ENCODE measurements at places on chromosomes 7 and 10.

DNA sequence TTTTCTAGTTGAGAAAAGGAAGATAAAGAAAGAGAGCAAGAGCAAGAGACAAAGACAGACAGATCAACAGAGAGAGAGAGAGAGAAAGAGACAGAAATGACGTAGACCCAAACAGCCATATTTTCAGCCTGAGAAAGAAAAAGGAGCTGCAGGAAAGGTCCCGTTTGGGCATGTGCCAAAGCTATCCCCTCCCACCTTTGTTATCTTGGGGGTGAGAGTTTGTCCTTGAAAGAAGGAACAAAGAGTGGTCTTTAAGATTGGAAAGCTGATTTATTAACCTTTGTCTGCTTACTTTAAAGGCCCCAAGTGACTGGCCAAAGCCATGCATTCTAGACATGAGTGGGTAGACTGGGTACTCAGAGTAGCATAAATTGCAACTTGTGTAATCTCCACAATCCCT is 98.2 kb downstream of the AOAH start:
- no peak for DNase-seq

- DNase-seq: no peak
Measured at GRCh38 chr7:54394834-54395233, 147.3 kb upstream of the VSTM2A start.

DNA sequence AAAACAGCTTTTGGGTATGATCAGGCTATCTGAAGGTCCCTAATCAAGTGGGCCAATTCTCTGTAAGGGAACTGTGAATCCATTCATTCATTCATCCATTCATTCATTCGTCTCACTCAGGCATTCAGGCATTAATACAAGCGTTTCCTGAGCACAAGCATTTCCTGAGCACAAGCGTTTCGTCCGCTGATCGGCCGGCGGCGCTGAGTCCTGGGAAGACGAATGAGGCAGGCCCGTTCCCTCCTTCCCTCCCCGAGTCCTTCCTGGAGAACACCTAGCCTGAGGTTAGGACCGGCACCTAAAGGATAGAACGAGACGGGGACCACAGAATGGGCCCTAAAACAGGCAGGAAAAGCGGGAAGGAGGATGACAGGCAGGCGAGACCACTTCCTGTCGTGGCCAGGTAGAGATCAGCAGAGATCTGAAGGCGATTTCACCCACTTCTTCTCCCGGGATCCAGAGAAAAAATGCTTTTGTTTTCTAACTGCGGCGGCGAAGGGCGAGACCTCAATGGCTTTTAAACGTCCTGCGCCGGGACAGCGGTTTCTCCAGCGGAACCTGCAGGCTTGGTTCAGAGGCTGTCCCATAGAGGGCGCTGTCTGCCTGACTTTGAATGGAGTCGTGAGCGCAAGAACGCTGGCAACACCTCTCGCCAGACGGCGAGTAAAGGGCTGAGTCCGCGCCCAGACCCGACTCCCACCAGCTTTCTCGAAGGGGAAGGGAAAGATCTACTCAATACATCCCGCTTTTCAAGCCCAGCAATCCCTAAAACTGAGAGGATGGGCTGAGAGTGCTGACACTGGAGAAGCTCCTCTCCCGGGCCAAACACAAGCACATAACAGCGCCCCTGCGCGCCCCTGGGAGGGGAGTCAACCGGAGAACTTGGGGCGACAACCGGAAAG is 2.9 kb upstream of the HMX3 start:
- DNase-seq: peak; percentile 79

- no peak for DNase-seq
Measured at GRCh38 chr10:84311576-84311975, 16.8 kb upstream of the CCSER2 start.

DNA sequence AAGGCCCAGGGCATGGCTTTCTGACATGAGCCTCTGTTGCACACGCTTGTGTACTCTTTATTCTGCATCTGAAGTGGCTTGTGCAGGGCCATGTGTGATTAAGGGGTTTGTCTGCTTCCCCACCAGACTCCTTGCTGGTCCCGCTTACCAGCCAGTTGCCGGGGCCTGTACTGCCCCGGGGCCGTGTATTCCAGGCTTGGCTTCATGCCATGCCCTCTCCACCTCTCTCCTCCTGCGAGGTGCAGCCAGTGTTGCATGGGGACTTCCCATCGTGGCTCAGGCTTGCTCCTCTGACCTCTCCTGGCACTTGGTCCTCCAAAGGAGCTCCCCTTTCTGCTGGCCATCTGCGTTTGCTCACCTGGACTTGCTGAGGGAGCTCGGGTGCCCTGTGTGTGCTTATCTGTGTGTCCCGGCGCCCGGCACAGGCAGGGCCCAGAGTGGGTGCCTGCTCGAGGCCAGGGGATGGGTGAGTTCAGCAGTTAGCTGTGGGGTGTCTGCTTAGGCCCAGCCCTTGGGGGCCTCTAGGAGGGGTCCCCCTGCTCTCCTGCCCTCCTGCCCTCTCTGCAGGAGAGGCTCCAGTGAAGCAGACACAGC is 11.0 kb upstream of the C10orf143 start:
- no peak for DNase-seq

DNA sequence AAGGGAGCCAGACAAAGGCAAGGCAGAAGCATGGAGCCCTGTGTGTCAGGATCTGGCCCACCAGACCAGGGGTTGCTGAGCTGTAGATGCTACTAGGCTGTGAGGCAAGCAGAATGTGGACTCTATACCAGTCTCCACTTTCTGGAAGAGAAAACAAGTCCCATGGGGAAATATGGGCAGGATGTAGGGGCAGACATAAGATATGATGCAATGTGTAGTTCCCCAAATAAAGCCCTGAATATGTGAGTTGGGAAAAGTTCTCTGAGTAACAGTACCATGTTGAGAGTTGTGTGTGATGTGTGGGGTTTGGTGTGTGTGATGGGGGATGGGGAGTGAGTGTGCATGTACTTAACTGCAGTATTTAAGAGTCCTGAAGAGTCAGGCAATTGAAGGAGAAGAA is 62.3 kb downstream of the NPSR1 start:
- DNase-seq: no peak

- no peak for DNase-seq
Measured at GRCh38 chr7:5426226-5426475, 2.5 kb upstream of the TNRC18 start.

DNA sequence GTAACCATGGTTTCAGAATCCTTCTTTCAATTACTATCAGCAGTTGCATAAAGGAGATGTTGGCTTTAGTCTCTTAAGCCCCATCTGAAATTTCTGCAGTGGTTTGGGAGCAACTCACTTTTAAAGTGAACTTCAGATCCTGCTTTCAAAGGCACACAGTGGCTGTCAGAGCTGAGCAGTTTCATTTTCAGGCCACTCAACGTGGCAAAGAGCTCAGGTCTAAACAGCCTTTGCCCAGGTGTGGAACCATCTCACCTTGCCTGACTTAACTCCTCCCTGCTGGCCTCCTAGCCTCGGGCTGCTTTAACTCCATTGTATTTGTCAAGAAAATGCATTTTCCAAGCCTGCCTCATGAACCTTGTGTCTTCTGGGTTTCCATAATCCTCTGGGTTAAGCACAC is 197.5 kb upstream of the KMT2E start:
- no peak for DNase-seq

DNA sequence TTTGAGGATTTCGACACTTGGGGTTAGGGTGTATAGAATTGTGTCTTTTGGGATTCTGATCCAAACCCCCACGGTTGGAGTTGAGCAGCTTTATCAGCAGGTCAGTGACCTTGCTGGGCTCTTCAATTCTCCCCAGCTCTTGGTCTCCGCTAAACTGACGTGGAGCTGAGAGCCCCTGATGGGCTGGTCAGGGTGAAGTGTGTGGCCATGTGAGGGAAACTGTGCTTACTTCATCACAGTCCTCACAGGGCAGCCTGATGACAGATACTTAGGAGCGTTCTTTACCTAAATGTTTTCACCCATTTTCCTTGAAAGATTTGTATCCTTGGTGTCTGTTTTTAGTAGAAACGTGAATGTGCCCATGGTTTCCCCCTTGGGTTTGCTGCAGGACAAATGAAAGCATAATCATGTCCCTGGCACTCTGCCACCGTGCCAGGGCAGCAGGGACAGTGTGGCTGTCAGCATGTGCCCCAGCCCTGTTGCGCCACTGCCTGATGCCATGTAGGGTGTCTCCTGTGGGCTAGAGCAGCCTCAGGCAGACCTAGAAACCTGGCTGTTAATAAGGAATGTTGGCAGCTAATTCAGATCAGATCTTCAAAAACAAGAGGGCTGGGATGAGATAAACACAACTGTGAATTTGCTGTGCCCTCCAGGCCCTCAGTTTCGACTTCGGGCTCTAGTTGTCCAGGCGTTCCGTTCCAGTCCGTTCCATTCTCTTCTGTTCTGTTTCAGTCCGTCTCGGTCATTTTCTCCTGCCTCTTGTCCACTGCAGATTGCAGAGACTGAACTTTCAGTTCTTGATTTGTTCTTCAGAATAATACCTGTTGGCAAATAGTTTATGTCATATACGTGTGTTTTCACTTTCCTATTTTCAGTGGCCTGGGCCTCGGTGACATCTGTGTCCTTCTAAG is 96.8 kb downstream of the TRRAP start:
- no peak for DNase-seq

GRCh38 chr7:141729020-141729419 is 9.1 kb upstream of the SSBP1 start:
- no peak for DNase-seq

- DNase-seq: no peak
Measured at GRCh38 chr10:71777213-71777985, 4.1 kb upstream of the VSIR start.
